ENCODE measurements at places on chromosomes 1 and 21.
A peak's percentile ranks its signal among the peaks of the same experiment; 100 is the strongest.

DNA sequence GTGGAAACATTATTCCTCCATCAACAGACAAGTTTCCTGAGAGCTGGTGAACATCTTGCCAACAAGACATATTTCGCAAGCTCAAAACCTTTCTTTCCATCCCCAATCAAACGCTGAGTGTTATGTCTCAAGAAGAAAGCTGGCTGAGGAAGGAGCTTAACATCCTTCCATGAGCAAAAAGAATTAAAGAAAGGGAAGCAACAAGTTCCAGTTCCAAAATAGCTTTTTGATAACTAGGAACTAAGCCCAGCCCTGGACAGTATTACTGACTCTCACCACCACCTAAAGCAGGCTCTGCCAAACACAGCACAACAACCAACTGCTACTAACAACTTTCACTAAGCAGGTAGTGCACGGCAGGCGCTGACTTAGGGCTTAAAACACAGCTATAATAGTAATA lies 50.2 kb downstream of the CAPZB start:
- no peak for DNase-seq

- no peak for DNase-seq
These were observed 19.3 kb upstream of the SHCBP1L start for GRCh38 chr1:182972231-182972630.

- peak; percentile 18 for DNase-seq
These were observed 113.5 kb downstream of the PRDM2 start for GRCh38 chr1:13813398-13814012.

DNA sequence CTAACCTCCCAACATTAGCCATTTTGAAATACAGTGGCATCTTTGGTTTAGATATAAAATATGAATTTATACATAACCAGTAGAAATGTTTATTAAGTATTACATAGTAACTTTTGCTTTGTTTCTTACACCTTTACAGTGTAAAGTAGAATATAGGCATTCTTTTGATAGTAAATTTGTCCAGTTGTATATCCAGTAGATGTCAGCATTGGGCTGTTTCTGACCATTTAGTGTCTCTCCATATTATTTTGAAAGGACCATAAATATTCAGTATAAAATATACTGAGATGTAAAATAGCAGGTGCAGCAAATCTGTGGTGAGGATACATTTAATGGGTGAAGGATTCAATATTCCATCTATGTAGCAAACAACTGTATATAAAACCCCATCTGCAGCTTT lies 115.8 kb upstream of the ZRANB2 start:
- DNase-seq = no peak

DNA sequence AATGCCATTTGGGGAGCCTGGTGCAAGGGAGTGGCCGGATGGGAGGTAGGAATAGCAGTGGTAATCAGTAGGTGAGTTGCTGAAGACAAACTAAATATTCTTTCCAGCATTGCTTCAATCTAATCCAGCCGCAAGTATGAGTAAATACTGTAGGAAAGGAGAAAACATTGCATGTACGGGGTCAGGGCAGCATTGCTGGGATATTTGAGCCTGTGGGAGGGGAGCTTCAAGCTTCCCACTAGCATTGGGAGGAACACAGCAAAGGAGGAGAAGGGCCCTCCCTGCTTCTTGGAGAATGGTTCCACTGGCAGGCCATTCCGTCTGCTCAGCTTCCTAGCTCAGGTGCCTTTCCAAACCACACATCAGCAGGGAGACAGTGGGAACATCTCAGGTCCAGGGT lies 15.2 kb downstream of the CAPN2 start:
- no peak for DNase-seq

DNA sequence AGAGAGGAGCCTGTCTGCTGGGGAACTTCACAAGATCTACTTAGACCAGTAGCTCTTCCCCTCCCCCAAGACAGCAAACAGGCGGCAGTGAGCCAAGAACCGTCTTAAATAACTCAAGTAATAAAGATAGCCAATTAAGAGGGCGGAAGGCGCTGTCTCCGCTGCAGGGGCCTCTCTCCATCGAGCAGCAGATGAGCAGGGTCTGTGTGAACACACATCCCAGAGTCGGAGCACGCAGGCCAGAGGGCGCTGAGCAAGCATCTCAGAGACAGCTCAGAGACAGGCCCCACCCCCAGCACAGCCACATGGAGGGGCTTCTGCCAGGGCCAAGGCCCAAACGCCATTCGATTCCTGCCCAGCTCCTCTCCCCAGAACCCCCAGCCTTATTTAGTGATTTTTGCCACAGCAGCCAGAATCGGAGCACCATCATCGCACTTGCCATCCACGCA lies 11.1 kb downstream of the IFFO2 start:
- DNase-seq = no peak

DNA sequence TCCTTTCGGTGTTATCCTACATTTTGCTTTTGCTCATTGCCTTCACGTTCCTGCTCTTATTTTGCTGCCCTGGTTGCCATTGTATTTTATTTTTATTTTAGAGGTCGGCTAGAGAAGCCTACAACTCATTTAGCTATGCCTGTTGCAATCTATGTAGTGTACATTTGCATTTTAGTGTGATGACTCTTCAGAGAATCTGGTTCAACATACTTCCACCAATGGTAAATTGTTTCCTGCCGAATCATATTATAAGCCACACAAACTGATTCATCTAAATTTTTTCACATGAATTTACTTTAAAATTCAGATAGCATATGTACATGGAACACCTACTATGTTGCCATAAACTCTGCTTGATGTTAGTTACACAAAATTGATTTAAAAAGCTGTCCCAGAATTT lies 1596.9 kb downstream of the PLA2G4A start:
- no peak for DNase-seq

DNA sequence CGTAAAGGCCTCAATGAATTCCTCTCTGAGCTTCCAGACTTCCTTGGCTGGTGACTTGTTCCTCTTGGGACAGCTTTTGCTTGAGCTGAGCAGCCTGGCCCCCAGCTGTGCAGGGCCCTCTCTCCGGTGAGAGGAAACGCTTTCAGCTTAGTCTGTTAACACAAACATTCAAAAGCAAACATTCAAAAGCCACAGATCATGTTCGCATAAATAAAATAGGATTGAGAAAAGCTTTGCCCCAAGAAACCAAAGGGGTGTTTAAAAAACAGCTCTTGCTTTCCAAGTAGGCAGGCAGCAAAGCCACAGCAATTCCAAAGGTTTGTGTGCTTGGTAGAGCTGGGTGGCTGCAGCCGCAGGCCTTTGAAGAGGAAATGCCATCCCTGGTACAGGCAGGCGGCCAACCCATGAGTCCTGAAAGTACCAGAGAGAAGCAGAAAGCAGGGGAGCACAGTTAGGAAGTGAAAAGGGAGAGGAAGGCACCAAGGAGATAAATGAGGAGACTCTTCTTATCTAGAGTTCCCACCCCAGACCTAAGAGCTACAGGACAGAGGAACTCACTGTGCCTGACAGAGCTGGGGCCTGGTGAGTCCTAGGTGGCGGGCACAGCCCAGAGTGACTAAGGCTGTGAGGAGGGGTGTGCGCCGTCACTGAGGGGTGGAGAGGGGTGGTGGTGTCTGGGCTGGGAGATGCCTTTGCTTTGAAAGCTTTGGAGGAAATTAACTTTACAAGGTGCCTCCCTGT lies 48.4 kb downstream of the CCN1 start:
- DNase-seq = no peak

DNA sequence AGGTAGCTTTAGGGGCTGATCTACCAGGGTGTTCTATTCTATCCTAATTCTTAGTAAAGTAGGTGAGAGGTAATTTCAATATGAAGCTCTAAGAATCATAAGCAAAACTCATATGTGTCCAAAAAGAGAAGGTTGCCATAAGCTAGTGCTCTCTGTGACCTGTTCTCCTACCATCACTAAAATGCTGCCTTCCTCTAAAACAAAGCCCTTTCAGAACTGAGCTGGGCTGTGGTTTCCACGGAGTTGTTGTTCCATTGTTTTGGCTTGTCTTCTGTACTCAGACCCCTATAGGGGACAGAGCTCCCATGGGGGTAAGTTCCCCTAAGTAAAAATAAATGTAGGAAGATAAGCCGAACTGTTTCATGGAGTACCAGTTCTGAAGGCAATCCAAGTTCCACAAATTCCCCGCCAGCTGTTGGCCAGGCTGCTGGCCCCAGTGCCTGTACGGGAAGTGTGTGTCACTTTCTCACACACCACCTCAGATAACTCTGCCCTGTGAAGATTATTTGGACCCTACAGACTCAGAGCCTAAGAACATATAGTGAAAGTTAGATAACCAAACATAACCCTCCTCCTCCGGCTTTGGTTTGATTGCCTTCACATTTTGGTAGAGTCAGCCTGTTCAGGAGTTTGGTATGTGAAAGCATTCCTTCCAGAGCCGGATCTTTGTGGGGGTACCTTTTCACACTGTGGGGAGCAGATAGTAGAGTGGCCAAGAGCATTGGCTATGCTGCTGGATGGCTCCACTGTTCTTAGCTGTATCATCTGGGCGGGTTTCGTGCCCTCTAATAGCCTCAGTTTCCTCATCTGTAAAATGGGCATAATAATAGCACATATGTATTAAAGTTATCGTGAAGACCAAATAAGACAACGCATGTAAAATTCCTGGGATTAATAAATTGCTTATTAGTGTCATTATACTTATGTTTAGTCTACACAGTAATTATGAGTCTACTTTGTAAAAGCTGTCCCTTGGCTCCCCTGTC lies 10.8 kb downstream of the DPT start:
- no peak for DNase-seq

GRCh38 chr1:13479171-13479856 lies 34.5 kb downstream of the LRRC38 start:
- DNase-seq = no peak

DNA sequence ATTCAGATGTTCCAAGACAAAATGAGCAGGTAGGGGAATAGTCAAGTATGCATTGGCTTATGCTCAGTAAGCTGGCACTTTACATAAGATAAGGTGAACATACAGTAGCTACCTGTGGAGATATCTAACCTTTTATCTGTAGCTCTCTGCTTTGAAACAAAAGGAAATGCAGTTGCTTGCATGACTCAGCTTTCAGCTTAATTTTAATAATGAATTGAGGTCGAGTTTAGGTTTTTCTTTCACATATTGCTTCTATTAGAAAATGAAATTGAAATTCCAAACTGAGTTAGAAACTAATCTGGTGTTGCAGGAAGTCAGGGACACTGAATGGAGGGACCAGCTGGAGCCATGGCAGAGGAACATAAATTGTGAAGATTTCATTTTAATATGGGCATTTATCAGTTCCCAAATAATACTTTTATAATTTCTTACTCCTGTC lies 8.3 kb downstream of the FRRS1 start:
- no peak for DNase-seq

DNA sequence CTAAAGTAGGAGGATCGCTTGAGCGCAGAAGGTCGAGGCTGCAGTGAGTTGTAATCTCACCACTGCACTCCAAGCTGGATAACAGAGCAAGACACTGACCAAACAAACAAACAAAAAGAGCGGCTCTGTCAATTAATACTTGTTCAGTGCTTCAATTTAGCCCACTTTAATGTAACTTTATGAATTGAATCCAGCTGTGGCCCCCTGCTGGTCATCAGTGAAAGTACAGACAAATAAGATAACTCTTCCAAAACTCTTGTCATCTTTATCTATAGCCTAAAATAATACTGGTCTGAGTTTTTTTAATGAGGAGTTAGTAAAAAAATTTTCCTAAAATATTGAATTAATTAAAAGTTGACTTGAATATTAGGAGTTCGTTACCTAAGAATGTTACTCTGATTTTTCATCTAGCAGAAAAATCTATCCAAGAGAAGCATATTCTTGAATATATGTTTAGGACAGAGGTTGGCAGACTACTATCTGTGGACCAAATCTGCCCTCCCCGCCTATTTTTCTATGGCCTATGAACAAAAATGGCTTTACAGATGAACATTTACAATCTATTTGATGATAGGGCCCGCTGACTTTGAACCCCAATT lies 26.1 kb downstream of the ATP5PF start:
- DNase-seq = peak; percentile 12

- no peak for DNase-seq
These were observed 34.9 kb downstream of the PLXNA2 start for GRCh38 chr1:208209286-208209685.

DNA sequence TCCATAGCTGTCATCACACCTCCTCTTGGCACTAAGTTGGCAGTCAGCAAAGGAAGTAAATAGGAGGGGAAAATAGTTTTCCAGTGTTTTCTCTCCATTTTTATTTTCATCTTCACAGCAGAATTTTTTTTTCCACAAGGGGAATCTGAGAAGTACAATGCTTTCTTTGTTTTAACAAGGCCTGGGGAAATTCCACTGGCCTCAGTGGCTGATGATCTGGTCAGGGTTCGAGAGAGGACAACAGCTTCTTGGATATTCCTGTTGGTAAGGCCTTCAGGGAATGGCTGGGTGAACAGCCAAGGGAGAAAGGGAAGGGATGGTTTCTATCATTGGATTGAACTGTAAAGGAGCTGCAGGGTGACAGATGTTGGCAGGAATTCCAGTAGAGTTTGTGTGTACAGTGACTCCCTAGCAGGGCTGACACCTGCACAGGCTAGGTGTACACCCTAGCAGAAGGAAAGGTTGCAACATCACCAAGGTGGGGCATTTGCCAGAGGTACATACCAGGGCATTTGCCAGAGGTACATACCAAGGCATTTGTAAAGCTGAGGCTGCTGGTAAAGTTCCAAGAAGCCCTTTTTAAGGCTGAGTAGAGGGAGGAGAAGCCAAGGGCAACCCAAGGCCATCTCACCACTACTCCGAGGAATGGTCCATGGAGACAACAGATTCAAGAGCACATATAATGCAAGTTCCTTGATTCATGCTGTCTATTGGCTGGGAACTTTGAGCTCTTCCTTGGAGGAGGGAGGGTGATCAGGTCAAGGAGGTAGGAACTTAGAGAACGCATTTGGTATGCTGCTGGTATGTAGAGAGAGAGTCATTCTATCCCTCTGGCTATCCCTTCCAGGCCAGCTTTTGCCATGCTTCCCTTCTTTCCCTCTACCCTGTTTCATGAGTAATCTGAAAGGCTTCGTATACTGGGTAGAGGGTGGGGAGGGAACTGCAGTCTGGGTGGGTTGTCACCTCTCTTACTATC lies 3.1 kb downstream of the GJA5 start:
- no peak for DNase-seq

DNA sequence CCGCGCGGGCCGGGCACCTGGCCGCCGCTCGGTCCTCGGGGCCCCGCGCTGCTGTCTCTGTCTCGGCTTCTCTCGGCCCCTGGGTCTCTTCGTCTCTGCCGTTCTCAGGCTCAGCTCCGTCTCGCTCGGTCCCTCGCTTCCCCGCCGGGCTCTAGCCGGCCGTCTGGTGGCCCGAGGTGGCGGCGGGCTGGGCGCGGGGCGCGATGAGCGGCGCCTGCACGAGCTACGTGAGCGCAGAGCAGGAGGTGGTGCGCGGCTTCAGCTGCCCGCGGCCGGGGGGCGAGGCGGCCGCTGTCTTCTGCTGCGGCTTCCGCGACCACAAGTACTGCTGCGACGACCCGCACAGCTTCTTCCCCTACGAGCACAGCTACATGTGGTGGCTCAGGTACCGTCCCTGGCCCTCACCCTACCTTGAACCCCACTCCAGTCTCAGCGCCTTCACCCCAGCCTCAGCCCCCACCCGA lies 355 bp downstream of the SHISAL2A start:
- no peak for DNase-seq

- DNase-seq = no peak
These were observed 21.6 kb downstream of the FAM151A start for GRCh38 chr1:54601730-54602129.

- no peak for DNase-seq
These were observed 4.9 kb downstream of the VWA1 start for GRCh38 chr1:1440262-1441001.

All from stimulated activated CD8-positive, alpha-beta memory T cell treated with anti-CD3 and anti-CD28 coated beads, Interleukin-15, amount 100 ng/mL, for 48 hours (primary cell).